NCI-H2171 (cell line): ENCODE measurements at places on chromosomes 6 and 20.

DNA sequence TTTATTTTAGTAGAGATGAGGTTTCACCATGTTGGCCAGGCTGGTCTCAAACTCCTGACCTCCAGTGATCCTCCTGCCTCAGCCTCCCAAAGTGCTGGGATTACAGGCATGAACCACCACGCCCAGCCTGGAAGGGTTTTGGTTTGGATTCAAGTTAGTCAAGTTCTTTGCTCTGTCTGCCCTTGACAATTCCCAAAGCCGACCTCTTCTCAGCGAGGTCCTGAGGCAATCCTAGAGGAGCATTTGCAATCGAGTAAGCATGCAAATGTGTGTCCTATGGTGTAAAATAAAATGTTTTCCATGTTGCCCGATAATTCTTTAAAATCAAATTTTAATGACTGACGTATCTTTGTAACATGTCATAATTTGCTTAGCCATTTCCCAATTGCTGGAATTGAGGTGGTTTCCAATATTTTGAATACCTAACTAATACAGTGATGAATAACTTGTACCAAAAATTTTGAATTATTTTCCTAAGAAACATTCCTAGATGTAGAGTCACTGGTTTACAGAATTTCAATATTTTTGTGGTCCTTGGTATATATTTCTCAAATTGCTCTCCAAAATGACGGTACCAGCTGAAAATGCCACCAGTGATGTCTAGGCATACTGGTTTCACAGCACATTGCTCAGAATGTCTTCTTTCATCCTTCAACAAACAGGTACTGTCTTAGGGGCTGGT lies 38.7 kb downstream of the GTF2H5 start:
- DNase-seq, result no peak

DNA sequence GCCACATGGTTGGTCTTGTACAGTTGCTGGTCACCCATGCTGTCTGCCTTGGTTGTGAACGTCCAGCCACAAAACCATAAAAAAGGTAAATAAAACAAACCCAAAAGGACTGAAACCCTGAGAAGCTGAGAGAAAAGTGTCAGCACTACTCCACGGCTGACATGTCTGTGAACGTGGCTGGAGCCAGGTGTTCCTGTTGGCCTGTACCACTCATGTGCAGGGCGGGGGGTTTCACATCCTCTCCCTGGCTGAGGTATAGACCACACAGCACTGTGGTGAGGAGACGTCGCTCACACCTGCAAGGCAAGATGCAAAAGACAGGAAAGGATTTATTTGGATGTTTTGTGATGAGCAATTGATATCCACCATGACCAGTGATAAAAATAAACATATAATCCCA lies 51.9 kb upstream of the MRPS10 start:
- no peak for DNase-seq

GRCh38 chr20:31605902-31606803 lies 1.1 kb downstream of the ID1 start:
- no peak for DNase-seq

DNA sequence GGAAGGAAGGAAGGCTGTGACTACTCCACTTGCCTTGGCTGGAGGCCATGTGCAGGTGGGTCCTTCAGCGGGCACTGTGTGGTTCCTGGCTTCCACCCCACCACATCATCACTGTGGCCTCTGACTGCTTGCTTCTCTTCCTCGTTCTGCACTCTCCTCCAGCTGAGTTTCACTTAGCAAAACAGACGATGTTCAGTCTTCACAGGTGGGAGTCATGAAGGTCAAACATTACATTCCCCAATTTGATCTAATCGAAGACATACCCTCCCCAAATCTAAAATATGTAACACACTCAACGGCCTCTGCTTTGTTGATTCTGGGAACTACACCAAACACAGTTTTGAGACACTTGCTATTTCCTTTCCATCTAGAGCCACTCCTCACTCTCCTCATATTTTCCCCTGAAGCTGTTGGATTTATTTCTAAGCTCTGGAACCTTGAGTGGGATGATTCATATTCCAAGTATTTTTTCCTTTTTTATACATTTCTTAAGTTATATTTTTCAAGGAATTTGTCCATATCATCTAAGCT lies 132.5 kb upstream of the FOXA2 start:
- DNase-seq, result no peak

DNA sequence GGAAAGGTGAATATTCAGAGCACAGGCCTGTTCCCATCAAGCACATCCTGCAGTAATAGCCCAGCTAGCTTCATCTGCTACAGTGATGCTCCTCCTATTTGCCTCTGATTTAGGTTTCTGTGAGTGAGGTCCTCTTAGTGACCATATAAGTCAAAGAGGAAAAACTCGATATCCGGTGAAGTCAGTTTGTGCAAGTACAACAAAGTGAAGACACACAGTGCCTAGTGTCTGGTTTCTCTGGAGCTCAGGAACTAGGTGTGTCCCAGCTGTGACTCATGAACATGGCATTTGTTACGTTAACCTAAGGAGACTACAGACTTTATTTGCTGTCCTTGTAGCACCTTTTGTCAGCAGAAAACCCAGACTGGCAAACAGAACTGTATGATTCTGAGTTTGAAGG lies 33.9 kb downstream of the EDN1 start:
- DNase-seq, result no peak
